Activated naive CD8-positive, alpha-beta T cell treated with anti-CD3 and anti-CD28 coated beads, Interleukin-2, amount 10 ng/mL, durations not matched to agents 7 days and 5 days (primary cell): ENCODE measurements at places on chromosomes 12 and 14.

DNA sequence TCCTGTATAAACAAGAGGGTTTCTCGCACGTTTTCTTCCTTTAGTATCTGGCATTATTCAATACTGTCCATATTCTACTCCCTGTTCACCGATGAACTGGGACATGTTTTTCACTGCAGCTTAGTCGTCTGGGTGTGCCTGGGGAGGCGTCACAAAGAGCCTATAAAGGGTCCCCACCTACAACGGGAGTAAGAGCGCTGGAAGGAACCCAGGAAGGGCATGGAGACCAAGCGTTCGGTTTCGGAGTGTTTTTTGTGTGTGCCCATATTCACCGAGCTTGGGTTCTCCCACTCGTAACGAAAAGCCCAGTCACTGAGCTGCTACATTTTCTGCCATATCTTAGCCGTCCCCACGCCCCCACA lies 592 bp upstream of the USP15 start:
- H3K27ac ChIP-seq: peak overlapping the region; percentile 98
- no peak for DNase-seq
- H3K27me3 ChIP-seq: no peaks in the 10 kb centered on the region
- H3K4me3 ChIP-seq: peak overlapping the region; percentile 92

GRCh38 chr14:103737432-103738045 lies 21.9 kb downstream of the ZFYVE21 start:
- no peak overlapping the region for H3K4me3 ChIP-seq
- no peak for DNase-seq
- no peaks in the 10 kb centered on the region for H3K27me3 ChIP-seq

- H3K36me3 ChIP-seq: peaks cover 1% of the 10 kb centered on the region
- H3K4me1 ChIP-seq: peaks cover 10% of the 10 kb centered on the region
- peak overlapping the region; percentile 44 for H3K4me3 ChIP-seq
- H3K27ac ChIP-seq: peak overlapping the region; percentile 80
- H3K27me3 ChIP-seq: no peaks in the 10 kb centered on the region
Observed at GRCh38 chr12:32603858-32604257, 75.2 kb upstream of the DNM1L start.

DNA sequence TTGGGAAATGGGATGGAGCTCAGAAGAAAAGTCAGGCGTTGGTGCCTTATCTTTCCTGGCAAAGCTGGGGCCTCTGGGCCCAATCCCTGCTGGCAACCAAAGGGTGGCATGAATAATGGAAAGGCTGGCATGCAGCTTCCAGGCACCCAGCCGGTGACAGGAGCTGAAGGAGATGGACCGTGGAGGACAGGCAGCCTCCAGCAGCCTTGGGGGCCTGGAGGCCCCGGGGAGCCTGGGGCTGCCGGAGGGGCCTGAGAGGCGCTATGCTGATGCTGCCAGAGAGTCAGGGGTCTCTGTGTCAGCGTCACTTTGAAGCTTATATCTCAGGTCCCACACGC lies 38.2 kb upstream of the EML1 start:
- no peak overlapping the region for H3K4me3 ChIP-seq
- DNase-seq: no peak
- H3K4me1 ChIP-seq: peaks cover 16% of the 10 kb centered on the region
- H3K27ac ChIP-seq: no peak overlapping the region
- H3K36me3 ChIP-seq: no peaks in the 10 kb centered on the region

DNA sequence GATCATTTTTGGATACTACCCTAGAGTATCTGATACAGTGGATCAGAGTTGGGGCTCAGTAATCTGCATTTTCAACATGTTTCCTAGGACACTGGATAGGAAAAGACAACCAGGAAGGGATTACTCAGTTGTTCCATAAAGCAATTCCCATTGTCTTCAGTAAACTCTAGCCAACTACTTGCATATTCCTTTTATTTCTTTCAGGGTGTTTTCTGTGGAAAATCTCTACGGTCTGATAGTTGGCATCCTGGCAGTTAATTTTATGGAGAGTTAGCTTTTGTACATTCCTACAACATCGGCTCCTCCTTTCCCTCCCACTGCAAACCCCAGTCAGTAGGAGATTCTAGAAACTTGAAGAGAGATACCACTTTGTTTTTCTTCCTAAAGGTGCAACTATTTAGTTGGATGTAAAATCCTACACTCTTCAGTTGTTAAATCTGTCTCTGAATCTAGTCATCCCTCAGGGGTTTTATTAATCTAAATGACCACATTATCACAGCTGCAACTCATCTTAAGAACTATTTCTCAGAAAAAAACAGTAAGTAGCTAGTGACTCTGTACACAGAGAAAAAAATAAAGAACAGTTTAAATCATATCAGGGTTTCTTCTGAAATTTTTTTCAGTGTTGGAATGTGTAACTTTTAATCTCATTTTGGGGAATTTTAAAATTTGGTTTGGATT lies 103.9 kb downstream of the PDE3A start:
- H3K4me1 ChIP-seq: no peaks in the 10 kb centered on the region
- H3K27me3 ChIP-seq: no peaks in the 10 kb centered on the region
- no peak for DNase-seq
- no peak overlapping the region for H3K4me3 ChIP-seq

GRCh38 chr14:35535483-35536112 lies 1.6 kb downstream of the INSM2 start:
- no peak for DNase-seq
- no peaks in the 10 kb centered on the region for H3K36me3 ChIP-seq
- H3K4me1 ChIP-seq: peaks cover 9% of the 10 kb centered on the region
- H3K27me3 ChIP-seq: peaks cover 42% of the 10 kb centered on the region
- no peak overlapping the region for H3K27ac ChIP-seq
